Sigmoid colon (tissue), 7 donors: ENCODE measurements at places on chromosomes 11 and 22.
A peak's percentile ranks its signal among the peaks of the same experiment; 100 is the strongest.

DNA sequence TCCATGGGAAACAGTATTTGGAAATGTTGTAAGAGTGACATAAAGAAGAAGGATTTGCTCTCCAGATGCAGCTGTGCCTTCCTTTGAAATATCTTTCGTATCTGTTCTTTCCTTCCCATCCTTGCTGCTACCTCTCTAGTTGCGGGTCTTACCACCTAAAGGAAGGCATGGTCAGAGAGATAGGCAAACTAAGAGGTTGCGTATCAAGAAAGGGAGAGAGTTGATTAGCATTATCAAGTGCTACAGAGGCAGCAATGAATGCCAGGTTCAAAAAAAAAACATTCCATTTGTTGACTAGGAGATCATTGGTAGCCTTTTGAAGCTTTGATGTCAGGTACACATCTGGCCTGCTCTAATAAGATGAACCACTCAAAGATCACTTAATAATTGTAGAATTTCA is 4.6 kb downstream of the GTPBP1 start:
- H3K36me3 ChIP-seq = no peaks in the 10 kb centered on the region
- DNase-seq = no peak
- H3K4me3 ChIP-seq = no peak overlapping the region
- H3K27ac ChIP-seq = no peak overlapping the region
- H3K4me1 ChIP-seq = peaks cover 32% of the 10 kb centered on the region

- H3K27ac ChIP-seq = no peak overlapping the region
- H3K4me3 ChIP-seq = no peak overlapping the region
- H3K27me3 ChIP-seq = no peaks in the 10 kb centered on the region
- no peaks in the 10 kb centered on the region for H3K36me3 ChIP-seq
- no peak for DNase-seq
- no peaks in the 10 kb centered on the region for H3K4me1 ChIP-seq
Measured at GRCh38 chr11:15336021-15336420, 221.3 kb downstream of the INSC start.

GRCh38 chr11:72430741-72431570 is 3.4 kb downstream of the CLPB start:
- no peaks in the 10 kb centered on the region for H3K4me1 ChIP-seq
- no peaks in the 10 kb centered on the region for H3K27me3 ChIP-seq
- H3K36me3 ChIP-seq = peaks cover 41% of the 10 kb centered on the region
- H3K27ac ChIP-seq = no peak overlapping the region
- H3K4me3 ChIP-seq = no peak overlapping the region

- H3K27me3 ChIP-seq = no peaks in the 10 kb centered on the region
- DNase-seq = no peak
- H3K36me3 ChIP-seq = no peaks in the 10 kb centered on the region
- H3K4me3 ChIP-seq = no peak overlapping the region
- no peaks in the 10 kb centered on the region for H3K4me1 ChIP-seq
Measured at GRCh38 chr11:112542479-112542878, 281.8 kb upstream of the PLET1 start.

DNA sequence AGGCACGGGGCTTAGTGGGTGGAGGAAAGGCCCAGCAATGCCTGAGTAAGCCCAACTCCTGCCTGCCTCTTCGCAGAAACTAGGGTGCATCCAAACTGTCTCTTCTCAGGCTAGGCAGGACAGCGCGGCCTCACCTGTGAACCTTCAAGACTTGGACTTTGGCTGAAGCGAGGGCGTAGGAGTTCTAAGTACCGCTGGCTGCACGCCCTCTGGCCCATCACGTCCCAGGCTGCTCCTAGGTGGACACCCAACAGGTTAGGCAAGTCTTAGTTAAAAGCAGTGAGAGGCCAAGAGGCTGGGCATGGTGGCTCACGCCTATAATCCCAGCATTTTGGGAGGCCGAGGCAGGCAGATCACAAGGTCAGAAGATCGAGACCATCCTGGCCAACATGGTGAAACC is 1.8 kb upstream of the DDB2 start:
- peak overlapping the region; percentile 93 for H3K27ac ChIP-seq
- no peaks in the 10 kb centered on the region for H3K36me3 ChIP-seq
- DNase-seq = no peak
- no peak overlapping the region for H3K4me3 ChIP-seq

DNA sequence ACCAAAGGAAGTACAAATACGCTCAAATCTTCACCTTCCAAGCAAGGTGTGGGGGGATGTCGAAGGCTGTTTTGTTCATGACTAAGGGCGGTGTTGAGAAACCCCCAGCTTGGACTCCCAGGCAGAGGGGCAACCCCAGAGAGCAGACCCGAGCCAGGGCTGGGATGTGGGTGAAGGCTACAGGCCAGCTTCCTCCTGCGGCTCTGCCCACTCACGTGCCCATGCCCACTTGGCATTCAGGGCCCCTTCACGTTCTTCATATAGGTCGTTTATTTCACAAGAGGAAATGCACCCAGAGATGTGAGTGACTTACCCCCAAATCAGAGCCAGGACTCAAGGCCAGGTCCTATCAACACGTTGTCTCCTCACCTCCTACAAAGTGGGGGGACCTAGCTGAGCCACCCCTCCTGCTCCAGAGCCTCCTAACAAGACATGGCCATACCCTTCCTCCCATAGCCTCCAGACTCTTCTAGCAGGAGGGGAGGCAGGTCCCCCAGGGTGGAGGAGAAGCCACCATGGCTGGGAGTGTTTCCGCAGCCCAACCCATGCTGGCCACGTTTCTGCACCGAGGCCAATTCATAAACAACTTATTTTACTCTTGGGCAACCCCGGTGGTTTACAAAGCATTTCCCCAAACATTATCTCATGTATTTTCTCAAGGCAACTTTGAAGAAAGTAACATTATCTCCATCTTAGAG is 22.0 kb downstream of the TMEM184B start:
- H3K36me3 ChIP-seq = peaks cover 13% of the 10 kb centered on the region
- H3K27me3 ChIP-seq = no peaks in the 10 kb centered on the region
- no peak overlapping the region for H3K27ac ChIP-seq
- no peaks in the 10 kb centered on the region for H3K4me1 ChIP-seq
- H3K4me3 ChIP-seq = no peak overlapping the region
- DNase-seq = no peak

- no peaks in the 10 kb centered on the region for H3K36me3 ChIP-seq
- H3K27me3 ChIP-seq = no peaks in the 10 kb centered on the region
- H3K4me1 ChIP-seq = peaks cover 17% of the 10 kb centered on the region
- no peak overlapping the region for H3K4me3 ChIP-seq
- no peak for DNase-seq
Measured at GRCh38 chr22:29026579-29026978, 35.1 kb downstream of the C22orf31 start.

GRCh38 chr11:2762031-2762380 is 62.2 kb upstream of the KCNQ1OT1 start:
- DNase-seq = peak; percentile 41
- no peaks in the 10 kb centered on the region for H3K36me3 ChIP-seq
- no peak overlapping the region for H3K4me3 ChIP-seq
- H3K4me1 ChIP-seq = no peaks in the 10 kb centered on the region
- no peak overlapping the region for H3K27ac ChIP-seq

- no peaks in the 10 kb centered on the region for H3K36me3 ChIP-seq
- no peaks in the 10 kb centered on the region for H3K27me3 ChIP-seq
- no peak overlapping the region for H3K4me3 ChIP-seq
- H3K27ac ChIP-seq = no peak overlapping the region
- DNase-seq = no peak
Measured at GRCh38 chr11:130318031-130318673, 3.4 kb upstream of the ZBTB44 start.

DNA sequence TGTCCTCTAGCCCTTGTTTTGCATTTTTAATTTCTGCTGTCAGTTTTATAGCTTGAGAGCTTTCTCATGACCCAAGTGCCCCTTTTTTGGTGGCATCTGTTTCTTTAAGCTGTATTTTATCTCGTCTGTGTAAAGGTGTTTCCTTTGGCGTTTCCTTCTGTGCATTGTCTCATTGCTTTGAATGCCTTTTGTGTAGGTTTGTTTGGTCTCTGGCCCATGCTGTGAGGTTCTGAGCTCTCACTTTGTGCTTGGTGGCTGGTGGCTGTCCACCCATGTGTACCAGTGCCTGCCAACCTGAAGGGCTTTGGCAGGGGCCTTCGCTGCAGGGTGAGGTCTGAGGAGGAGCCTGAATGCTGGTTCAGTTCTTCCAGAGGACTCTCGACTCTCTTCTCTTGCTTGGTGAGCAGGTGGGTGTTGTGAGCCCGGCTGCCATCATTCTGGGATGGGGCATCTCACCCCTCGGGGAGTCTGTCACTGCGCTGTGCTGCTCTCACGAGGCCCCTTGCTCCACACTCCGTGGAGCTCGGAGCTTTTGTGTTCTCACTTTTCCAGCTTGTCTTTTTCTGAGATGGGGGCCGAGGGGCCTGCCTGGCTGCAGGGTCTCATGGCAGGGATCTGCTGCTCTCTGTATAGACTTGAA is 14.9 kb downstream of the AP2A2 start:
- DNase-seq = no peak
- H3K27ac ChIP-seq = no peak overlapping the region
- H3K4me1 ChIP-seq = peaks cover 34% of the 10 kb centered on the region
- no peaks in the 10 kb centered on the region for H3K27me3 ChIP-seq
- H3K36me3 ChIP-seq = peaks cover 4% of the 10 kb centered on the region

DNA sequence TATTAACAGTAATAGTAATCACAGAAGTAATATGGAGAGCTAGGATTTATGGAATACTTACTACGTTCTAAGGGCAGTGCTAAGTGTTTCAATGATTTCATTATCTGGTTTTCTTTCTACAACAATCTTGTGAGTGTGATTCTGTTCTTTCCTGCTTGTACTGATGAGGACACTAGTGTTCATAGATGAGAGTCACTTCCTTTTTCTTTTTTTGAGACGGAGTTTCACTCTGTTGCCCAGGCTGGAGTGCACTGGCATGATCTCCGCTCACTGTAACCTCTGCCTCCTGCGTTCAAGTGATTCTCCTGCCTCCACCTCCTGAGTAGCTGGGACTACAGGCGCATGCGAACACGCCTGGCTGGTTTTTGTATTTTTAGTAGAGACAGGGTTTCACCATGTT is 81.4 kb downstream of the DBX1 start:
- H3K4me1 ChIP-seq = no peaks in the 10 kb centered on the region
- no peak overlapping the region for H3K27ac ChIP-seq
- peaks cover 50% of the 10 kb centered on the region for H3K36me3 ChIP-seq
- no peaks in the 10 kb centered on the region for H3K27me3 ChIP-seq

DNA sequence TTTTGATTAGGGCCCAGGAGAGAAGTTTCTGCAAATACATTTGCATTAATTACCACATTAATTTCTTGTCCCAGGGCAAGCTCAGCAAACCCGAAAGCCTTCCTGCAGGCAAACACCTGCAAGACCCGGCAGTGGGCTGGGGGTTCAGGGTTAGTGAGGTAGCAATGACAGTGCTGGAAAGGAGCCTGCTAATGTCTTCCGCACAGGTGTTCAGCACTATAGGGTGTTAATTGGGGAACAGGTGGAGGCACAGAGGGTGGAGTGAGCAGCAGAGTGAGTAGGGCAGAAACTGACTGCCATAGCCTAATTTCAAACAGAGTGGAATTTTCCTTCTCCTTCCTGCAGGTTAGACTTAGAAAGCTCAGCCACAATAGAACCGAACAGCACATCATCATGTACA is 50.9 kb upstream of the UBASH3B start:
- no peaks in the 10 kb centered on the region for H3K36me3 ChIP-seq
- peaks cover 8% of the 10 kb centered on the region for H3K4me1 ChIP-seq
- no peaks in the 10 kb centered on the region for H3K27me3 ChIP-seq
- no peak for DNase-seq
- H3K27ac ChIP-seq = no peak overlapping the region

DNA sequence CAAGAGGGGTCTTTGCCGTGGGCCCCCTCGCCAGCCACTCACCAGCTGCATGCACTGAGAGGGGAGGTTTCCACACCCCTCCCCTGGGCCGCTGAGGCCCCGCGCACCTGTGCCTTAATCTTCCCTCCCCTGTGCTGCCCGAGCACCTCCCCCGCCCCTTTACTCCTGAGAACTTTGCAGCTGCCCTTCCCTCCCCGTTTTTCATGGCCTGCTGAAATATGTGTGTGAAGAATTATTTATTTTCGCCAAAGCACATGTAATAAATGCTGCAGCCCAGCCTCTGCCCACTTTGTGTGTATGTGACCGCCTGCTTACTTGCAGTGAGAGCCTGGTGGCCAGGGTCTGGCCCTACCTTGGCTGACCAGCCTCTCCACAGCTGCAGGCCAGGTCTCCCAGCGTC is 2.8 kb upstream of the CRACR2B start:
- no peak for DNase-seq
- peaks cover 22% of the 10 kb centered on the region for H3K36me3 ChIP-seq
- peaks cover 47% of the 10 kb centered on the region for H3K4me1 ChIP-seq

- no peak for DNase-seq
- peaks cover 97% of the 10 kb centered on the region for H3K4me1 ChIP-seq
- H3K36me3 ChIP-seq = no peaks in the 10 kb centered on the region
- no peaks in the 10 kb centered on the region for H3K27me3 ChIP-seq
- peak overlapping the region; percentile 94 for H3K27ac ChIP-seq
- no peak overlapping the region for H3K4me3 ChIP-seq
Measured at GRCh38 chr11:64866173-64866491, 12.3 kb downstream of the EHD1 start.

DNA sequence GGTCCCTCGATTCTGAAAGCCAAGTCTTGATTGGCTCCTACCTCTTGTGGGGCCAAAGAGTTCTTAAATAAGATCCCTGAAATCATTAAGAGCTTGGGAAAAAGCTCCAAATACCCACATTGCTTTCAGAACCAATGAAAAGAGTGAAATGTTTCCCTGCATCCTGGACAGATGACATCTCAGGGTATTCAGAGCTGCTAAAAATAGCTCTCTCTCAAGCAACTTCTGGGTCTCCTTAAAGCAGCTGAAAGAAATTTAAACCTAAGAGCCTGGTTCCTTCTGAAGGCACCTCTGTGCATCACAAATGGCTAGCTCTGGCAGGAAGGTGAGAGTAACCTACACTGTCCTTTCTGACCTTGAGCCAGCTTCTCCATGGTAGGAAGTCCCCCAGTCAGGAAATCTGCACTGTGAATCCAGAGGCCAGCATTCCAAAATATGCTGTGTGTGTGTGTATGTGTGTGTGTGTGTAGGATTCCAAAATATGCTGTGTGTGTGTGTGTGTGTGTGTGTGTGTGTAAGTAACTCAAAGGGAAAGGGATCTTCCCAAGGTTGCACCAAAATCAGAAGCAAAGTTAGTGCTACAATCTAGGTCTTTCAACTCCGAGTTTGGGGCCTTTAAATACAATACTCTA is 50.1 kb downstream of the RELT start:
- no peaks in the 10 kb centered on the region for H3K27me3 ChIP-seq
- H3K4me3 ChIP-seq = no peak overlapping the region
- no peak overlapping the region for H3K27ac ChIP-seq
- DNase-seq = no peak

- peak; percentile 22 for DNase-seq
- no peaks in the 10 kb centered on the region for H3K27me3 ChIP-seq
- H3K4me1 ChIP-seq = peaks cover under 1% of the 10 kb centered on the region
- H3K27ac ChIP-seq = no peak overlapping the region
- H3K4me3 ChIP-seq = no peak overlapping the region
- no peaks in the 10 kb centered on the region for H3K36me3 ChIP-seq
Measured at GRCh38 chr22:50141891-50142363, 28.6 kb upstream of the PANX2 start.

GRCh38 chr11:73530109-73530508 is 67.8 kb downstream of the FAM168A start:
- no peak overlapping the region for H3K27ac ChIP-seq
- no peaks in the 10 kb centered on the region for H3K36me3 ChIP-seq
- peaks cover 27% of the 10 kb centered on the region for H3K4me1 ChIP-seq
- H3K27me3 ChIP-seq = no peaks in the 10 kb centered on the region
- DNase-seq = no peak

- peaks cover 24% of the 10 kb centered on the region for H3K4me1 ChIP-seq
- peak overlapping the region; percentile 69 for H3K4me3 ChIP-seq
- H3K27me3 ChIP-seq = no peaks in the 10 kb centered on the region
- DNase-seq = peak; percentile 64
- H3K36me3 ChIP-seq = no peaks in the 10 kb centered on the region
- peak overlapping the region; percentile 82 for H3K27ac ChIP-seq
Measured at GRCh38 chr11:76380159-76380976, 564 bp downstream of the THAP12 start.

GRCh38 chr11:118318581-118319336 is 14.2 kb downstream of the CD3E start:
- no peak overlapping the region for H3K27ac ChIP-seq
- DNase-seq = no peak
- no peaks in the 10 kb centered on the region for H3K36me3 ChIP-seq
- H3K4me1 ChIP-seq = peaks cover 8% of the 10 kb centered on the region
